ENCODE measurements at places on chromosomes 4 and X.

- no peak for DNase-seq
Measured at GRCh38 chr4:44662623-44663005, 11.2 kb upstream of the YIPF7 start.

- peak; percentile 1 for DNase-seq
Measured at GRCh38 chr4:47744253-47744652, 93.6 kb downstream of the CORIN start.

GRCh38 chr4:24042094-24042493 is 152.2 kb upstream of the PPARGC1A start:
- peak; percentile 64 for DNase-seq

- DNase-seq: no peak
Measured at GRCh38 chrX:107301253-107301652, 94.8 kb downstream of the DNAAF6 start.

DNA sequence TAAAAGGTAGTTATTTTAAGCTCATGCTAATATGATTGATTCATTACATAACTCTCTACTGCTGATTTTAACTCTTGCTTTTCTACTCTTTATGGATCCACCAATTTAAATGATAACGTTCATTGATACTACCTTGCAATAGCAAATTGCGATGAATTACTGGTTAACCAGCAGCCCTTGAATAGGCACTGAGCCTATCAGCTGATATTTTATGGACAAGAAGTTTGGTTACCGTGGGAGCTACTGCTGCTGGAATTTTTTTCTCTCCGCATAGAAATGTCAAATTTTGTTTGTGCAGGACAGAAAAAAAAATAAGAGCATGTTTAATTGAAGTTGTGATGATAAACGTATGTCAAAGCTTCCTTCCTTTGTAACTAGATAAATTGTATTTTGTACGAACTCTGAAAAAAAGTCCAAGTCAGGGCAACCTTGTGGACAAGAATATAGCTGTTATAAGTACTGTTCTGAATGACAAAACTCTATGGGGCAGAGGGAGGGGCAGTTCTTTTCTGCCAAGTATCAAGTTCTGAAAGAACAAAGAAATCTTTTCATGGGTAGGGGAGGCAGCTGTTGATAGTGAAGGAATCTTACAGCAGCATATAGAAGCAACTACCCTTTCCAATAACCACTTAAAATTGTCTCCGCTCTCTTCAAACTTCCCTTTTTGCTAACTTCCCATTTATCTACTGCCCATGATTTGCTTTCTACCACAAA is 434.9 kb upstream of the PABPC4L start:
- no peak for DNase-seq

Measured in epithelial cell of esophagus (primary cell).